T-helper 9 cell (primary cell): ENCODE measurements at places on chromosomes 6 and 20.

DNA sequence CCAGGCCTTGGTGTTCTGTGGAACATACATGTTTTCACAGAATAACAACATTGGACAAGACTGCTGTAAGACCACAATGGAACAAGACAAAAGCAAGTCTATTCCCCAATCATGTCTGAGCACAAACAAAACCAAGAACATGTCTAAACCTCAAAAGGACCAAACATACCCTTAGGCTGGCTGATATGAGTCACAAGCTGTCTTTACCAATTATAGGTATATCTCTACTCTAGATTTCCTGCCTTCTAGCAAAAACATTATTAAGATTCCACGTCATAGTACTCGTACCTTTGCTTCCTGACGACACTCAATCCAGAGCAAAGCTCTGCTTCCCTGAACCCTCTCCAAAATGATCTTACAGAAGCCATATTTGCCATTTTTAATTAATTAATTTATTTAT, 15.4 kb upstream of the L3MBTL1 start:
- no peak for DNase-seq

GRCh38 chr6:145199961-145200360, 535.4 kb downstream of the EPM2A start:
- DNase-seq: no peak

GRCh38 chr20:64025101-64025825, 10.7 kb upstream of the C20orf204 start:
- no peak for DNase-seq

DNA sequence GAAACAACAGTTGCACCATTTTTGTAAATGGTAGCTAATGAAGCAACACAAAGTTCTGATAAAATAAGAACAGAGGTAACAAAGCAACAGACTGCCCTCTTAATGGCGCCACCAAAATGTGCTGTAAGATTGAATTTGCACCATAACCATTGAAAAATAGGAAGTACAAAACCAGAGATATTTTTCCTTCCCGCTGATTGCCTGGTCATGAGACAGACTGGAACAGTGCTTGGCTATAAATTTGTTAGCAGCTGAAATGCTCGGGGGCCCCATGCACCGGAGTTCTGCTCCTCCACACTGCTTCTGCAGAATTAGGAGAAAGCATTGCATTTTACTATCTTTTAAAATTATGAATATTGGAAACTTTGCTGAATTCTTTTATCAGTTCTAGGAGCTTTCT, 164.4 kb upstream of the QKI start:
- DNase-seq: no peak

- DNase-seq: no peak
These were observed 3.0 kb downstream of the LST1 start for GRCh38 chr6:31588871-31589650.

GRCh38 chr6:11197175-11197536, 35.3 kb downstream of the NEDD9 start:
- no peak for DNase-seq

GRCh38 chr20:42957704-42958095, 232.0 kb downstream of the PTPRT start:
- no peak for DNase-seq

DNA sequence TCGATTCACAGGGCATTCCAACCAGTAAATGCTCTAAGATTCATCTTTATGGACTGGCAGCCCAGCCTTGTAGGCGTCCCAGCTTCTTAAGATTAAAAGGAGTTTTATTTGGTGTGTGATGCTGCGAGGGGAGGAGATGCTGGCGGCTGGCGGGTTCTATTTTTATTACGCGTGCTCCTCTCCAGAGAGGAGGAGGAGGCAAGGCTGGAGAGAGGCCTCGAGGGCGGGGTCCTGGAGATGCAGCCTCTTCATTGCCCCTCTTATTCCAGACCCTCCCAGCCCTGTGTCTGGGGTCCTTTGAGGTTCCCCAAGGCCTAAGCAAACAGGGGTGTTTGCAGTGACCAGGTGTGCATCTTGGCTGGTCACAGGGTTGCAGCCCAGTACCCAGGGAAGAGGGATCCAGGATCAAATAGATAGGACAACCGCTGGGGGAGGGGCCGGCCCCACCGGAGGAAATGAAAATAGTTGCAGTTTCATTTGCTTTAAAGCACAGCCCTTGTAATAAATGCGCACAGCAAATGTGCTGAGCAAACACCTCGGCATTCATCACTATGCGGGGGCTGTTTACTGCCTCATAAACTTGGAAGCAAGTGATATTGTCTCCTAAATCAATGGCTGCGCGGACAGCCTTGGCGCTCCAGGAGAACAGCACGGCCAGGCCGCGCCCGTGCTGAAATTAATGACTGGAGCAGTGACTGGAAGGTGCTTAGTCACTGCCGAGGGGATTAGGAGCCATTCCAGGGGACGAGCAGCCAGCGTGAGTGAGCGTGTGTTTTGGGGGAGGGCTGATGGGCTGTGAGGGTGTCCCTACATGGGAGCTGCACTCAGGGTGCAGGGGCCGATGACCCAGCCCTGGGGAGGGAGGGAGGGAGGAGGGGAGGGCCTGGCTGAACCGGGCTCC, 83.0 kb downstream of the TMEM242 start:
- no peak for DNase-seq

DNA sequence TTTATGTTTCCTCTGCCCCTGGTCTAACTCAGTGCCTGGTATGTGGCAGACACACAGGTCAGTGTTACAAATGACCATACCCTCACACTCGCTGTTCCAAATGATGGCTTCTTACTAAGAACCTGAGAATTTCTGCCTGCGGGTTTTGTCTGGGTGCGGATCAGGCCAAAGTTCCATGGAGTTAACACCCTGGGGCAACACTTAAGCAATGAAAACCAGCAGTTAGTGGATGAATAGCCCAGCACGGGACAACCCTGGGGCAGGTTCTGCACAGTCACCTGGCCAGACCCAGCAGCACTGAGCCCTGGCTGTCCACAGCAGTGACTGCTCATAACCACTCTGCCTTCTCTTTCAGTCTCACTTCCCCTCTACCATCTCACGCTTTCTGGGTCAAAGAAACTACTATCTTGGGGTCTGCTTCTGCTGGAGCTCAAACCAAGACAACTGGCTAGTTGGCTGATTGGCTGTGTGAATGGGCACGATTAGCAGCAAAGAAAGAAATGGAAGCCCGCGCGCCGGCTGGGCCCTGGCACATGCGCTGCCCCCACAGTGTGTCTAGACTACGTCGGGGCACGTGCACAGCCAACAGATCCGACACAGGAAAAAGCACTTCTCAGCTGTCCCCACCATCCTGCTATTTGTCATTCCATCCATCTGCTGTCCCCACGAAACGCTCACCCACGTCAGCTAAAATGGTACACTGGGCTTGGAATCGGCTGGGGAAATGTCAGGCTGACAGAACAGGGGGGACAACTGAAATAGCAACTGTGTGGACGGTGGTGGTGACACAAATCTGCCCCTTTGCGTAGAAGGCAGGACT, 36.6 kb downstream of the MGME1 start:
- DNase-seq: no peak

- no peak for DNase-seq
These were observed 505.9 kb upstream of the CHD6 start for GRCh38 chr20:42123981-42124473.

DNA sequence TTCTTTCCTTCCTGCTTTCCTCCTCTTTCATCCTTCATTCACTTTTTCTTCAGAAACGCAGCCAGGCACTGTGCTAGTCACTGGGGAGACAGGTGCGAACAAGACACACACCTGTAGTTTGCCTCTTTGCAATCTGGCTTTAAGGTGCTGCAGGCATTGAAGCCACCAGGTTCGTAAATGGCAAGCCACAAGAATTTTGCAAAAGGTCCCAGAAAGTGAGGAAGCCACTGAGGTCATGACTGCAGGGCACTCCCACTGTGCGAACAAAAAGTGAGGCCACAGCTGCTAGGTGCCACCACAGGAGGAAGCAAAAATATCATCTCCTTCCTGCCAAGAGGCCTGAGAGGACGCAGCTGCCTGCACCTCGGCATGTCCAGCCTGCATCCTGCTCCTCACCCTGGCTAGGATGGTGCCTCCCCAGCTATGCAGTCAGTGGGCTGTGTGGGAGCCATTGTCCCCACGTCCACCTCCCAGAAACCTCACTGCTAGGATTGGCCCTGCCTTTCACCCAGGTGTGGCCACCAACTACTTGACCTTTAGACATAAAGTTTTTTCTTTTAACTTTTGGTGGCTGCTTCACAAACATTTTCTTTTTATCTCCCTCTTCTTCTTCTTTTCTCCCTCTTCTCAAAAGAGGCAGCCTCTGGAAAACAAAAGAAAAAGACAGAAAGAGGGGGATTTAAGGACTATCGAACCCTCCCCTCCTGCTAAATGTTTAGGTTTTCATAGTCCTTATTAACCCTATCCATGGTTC, 230.8 kb downstream of the BCAS1 start:
- peak; percentile 27 for DNase-seq

GRCh38 chr20:62480318-62480717, 4.5 kb upstream of the GATA5 start:
- DNase-seq: no peak

GRCh38 chr6:111573892-111574797, 31.5 kb downstream of the TRAF3IP2 start:
- no peak for DNase-seq

GRCh38 chr6:80331522-80331921, 225.1 kb downstream of the BCKDHB start:
- DNase-seq: no peak

- DNase-seq: no peak
These were observed 211.2 kb upstream of the MARCKS start for GRCh38 chr6:113645986-113646385.

GRCh38 chr6:53648184-53648943, 17.2 kb downstream of the KLHL31 start:
- no peak for DNase-seq
